ENCODE measurements at places on chromosomes 13 and 19.

GRCh38 chr19:39248806-39249205 is at the start of gene IFNL4:
TSS of gene IFNL4 (minus strand) at chr19:39248856.
- DNase-seq: no peak

DNA sequence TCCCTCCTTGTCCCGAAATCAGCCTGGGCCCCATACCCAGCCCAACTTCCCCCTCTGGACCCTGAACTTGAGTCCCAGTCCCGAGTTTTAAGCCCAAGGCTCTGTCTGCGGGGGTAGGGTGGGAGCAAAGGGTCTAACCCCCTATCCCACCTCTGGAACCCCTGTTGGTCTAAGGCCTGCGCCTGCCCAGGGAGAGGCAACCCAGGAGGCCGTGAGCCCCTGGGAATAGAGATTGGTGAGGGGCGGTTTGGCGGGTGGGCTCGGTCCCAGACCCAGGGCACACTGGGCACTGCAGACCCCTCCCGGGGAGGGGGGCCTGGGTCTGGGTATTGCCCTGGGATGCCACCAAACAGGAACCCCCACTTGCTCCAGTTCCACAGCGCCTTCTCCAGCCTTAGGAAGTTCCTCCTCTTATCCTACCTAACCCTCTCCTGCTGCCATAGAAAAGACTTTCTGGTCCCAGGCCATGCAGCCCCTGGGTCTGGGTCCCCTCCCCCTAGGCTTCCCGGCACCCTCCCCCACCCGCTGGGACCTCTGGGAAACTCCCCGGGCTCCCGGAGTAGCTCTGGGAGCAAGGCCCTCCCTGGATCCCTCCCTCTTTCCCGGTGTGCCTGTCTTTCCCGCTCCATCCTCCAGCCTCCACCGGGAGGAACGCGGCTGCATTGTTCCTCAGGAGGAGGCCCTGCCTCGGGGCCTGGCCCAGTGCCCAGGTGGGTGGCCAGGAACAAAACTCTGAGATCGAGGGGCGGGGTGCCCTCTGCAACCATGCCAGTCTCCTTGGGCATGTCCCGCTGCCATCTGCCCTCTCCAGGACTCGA is 33.6 kb upstream of the NANOS3 start:
- DNase-seq: no peak

DNA sequence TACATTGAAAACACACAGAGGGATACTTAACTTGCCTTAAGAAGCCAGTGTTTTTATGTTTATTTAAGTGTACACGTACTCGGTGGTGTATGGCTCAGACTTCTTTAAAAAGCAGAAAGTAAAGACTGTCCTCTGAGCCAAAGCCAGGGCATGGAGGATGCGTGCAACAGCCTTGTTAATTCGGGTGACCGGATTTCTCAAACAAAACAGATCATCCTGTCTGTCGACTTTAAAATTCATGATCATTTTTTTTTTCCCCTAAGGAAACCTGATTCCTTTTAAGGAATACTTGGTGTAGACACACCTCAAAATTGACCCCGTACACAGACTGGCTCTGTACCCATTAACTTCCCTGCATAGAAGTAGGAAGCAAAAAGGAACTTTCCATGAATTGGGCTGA is 124.7 kb upstream of the RNF113B start:
- DNase-seq: no peak

GRCh38 chr13:90623318-90624011 is 724.0 kb upstream of the MIR17HG start:
- no peak for DNase-seq

DNA sequence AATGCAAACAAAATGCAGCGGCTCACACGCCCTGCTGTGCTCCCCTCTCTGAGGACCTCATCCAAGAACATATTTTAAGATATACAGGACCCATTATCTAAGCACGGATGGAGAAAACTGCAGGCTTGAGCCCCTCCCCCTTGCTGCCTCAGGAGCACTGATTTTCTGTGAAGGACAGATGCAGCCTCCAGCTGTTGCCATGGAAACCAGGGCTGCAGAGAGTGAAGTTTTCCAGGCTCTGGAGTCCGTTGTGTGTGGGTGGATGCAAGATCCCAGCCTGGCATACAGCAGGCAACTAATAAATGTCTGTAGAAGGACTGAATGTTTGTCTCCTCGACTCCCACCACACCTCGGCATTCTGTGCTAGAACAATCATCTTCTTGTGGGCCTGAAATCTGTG is 105.6 kb upstream of the PEG3 start:
- no peak for DNase-seq

GRCh38 chr13:30382836-30383525 is 39.3 kb upstream of the UBE2L5 start:
- no peak for DNase-seq

- no peak for DNase-seq
Measured at GRCh38 chr19:56933014-56933705, 92.6 kb upstream of the PEG3 start.

DNA sequence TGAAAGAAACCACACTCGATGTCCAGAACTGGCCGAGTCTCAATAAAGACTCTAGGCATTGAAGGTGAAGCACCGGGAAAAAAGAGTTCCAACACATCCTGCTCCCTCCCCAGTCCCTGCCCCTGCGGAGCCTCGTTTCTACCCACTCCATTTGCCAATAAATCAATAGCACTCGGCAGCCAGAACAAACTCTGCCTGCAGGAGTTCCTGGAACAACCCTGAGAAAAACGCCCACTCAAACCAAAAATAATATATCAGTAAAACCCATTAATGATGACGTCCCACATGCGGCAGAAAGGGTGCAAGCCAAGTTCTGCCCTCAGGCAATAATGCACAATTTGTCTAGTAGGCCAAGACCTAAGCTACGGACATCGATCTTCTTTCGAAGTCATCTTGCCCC is 41.0 kb downstream of the PDCD5 start:
- DNase-seq: no peak

GRCh38 chr19:41330481-41330880 is 20.5 kb downstream of the CCDC97 start:
- no peak for DNase-seq

DNA sequence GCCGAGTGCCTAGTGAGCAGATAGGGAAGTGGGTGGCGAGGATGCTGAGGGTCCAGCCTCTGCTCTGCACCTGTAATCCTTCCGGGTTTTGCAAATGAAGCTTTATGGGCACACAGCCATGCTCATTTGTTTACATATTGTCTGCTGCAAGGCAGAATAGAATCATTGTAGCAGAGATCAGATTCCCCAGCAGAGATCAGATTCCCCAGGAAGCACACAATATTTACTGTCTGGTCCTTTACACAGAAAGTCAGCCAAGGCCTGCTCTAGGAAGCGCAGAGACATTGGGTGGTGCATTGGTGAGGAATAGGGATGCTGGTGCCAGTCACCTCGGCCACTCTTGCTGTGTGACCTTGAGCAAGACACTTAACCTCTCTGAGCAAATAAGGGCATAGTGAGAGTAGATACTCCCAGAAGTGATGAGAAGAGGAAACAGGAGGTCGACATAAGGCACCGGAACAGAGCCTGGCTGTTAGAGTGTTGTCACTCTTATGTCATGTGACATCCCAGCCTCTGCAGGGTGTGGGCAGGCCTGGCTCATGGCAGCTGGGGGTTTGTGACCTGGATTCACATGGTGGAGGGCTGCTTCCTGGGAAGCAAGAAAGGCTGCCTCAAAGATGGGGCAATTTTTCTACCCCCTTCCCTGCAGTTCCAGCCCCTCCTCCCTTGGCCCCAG is 25.6 kb downstream of the CARM1 start:
- no peak for DNase-seq

GRCh38 chr13:111552891-111553655 is 232.6 kb downstream of the TEX29 start:
- no peak for DNase-seq
